ENCODE measurements at places on chromosomes 2 and 18.

DNA sequence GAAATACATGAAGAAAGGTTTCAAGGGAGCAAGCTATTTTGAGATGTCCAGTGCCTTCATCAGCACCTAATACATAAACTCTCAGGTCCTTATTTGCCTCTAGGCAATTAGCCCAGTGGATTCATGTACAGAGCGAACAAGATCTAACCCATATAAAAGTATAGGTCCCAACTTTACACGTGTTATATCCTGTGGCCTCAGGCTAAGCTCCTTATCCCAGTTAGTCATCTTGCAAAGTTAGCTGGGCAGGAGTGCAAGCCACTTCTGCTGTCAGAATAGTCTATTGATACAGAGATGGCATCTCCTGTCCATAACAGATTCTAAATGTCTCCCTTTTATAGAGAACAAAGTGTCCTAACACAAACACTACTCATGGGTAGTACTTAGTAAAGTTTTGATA lies 203.9 kb upstream of the PIK3C3 start:
- no peak for DNase-seq

DNA sequence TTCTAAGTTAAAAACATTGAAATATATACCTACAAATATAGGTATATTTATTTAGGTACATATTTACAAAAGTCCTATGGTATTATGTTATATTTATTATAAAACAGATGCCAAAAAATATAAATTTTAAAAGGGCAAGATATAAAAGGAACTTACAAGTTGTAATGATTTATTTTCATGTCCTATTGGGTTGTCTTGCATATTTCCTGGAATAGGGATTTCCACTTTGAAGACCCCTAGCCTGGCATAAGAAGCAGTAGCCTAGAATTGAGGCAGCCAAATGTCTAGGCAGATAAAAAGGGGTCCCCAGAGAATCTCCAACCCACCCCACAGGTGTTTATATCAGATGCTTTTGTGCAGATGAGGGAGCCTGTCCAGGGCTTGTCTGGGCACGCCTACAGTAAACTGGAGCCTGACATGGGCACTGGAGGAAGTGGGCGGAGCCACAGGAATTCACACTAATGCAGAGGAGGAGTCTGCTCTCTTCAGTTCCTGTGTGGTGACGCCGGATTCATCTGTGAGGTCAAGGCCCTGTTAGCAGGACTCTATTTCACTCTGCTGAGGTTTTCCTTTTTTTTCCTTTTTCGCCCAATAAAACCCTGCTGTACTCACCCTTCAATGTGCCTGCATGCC lies 1088.9 kb upstream of the PIK3C3 start:
- DNase-seq: no peak

DNA sequence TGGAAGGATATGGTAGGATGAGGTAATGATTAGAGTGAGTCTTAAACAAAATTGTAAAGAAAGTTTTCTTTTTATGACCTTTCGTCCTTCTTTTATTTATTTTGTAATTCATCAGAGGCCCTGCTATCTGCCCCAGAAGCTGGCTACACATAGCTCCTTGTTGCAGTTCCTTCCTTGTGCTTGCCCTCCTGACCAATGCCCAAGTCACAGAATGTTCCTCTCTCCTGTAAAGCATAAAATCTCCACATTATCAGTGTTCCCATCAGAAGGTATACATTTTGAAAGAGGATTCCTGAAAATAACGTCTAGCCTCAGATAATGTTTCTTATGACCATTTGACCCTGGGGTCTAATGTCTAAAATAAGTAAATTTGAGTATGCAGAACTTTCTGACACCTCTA lies 78.3 kb downstream of the RND3 start:
- DNase-seq: no peak

DNA sequence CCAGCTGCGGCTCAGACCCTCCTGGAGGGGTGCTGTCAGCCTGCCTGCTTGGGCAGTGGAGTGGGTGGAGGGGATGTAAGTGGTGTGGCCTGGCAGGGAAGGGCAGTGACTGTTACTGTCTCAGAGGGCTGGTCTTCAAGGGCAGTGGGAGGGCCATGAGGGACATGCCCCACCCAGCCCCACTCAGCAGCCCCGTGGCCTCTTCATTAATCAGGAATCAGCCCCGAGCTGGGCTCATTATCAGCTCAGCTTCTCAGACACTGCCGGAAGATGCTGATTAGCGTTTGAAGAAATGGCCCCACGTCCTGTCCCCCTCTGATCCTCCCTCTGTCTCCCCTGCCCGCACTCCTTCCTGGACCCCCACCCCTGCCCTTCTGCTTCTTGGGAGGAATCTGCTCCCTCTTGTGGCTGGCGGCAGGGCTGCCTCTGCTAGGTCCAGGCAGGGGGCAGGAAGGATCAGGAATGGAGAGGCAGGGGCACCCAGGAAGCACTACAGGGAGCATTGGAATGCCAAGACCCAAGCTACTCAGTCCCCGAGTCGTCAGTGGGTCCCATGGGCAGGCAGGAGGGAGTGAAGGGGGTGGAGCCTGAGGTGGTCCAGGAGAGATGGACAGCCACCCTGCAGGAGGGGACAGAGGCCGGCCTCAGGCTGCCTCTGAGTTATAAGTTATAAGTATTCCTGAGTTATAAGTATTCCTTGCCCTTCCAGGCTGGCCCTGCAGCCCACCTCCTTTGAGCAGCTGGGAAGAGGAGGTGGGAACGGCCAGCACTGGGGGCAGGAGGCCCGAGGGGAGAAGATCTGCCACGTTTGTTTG lies 7.0 kb downstream of the ASIC4 start:
- DNase-seq: no peak

DNA sequence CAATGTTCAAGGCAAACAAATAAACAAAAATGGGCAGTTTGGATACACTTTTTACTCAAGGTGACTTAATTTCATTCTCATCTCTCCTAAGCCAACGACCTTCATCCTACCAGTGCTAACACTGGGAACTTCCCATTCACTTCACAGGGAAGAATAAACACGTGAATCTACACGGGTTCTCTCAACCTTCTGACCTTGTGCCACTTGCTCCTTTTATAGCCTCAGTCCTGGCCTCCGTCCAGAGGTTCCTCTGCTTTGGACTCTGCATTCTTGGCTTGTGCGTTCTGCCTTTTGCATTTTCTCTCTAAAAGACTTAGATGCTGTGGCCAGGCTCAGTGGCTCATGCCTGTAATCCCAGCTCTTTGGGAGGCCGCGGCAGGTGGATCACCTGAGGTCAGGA lies 13.8 kb downstream of the ZNF2 start:
- DNase-seq: no peak

- DNase-seq: peak; percentile 21
These were observed 762 bp upstream of the GAD1 start for GRCh38 chr2:170815746-170816503.

DNA sequence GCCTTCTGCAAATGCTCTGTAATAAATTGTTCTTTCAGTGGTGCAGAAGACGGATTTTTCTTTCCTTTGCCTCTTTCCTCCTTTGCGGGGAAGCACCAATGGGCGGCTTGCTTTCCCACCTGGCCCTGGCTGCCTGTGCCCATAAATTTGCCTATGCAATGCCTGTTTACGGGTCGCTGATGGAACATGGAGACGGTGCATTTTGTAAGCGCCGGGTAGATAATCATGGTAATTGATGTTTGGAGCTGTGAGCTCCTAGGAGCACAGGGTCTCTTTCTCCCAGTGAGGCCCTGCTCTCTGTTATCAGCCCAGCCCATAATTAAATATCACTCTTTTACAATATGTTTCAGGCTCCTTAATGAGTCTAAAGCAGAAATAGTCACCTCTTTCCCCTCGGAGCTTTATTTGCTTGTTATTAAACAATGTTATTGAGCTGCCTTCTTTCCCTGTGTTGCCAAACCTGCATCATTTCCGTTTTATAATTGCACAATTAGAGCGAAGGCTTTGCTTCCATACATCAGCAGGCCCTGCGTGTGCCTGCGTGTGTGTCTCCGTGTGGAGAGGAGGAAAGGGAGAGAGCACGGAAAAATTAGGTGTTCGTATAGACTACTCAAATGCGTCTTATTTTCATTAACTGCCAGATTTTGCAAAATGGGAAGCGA lies 437.4 kb upstream of the POU3F3 start:
- DNase-seq: no peak

DNA sequence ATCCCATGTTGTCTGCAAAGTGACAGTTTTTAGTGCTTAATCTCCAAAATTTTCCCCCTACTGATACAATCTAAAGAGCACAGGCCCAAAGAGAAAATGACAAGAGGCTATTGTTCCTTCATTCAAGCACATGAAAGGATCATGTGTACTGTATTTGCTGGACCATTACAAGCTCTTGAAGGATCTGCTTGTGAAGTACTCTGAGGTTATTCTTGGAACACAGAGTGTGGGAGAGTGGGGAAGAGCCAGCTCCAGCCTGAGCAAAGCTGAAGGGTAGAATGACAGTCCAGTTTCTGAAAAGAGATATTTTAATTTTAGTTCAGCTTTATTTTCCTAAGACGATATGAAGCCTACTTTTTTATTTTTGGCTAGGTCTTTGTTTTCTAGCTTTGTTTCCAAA lies 112.2 kb downstream of the GALNT3 start:
- DNase-seq: no peak

DNA sequence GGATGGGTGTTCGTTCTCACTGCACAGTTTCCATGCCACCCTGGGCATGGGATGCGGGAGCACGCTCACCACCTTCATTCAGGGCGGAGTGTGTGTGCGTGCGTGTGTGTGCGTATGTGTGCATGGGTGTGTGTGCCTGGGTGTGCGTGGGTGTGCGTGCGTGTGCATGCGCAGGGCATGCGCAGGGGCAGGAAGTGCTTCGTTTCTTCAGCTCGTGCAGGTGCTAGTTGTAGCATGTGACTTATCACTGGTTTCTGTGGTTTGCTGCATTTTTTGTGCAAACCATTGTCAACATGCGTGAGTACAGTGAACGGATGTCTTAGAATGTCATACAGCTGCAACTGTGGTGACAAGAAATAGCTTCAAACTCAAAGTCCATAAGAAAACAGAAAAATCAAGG lies 179.5 kb downstream of the PTGR3 start:
- DNase-seq: no peak

- no peak for DNase-seq
These were observed 159.3 kb downstream of the CYRIA start for GRCh38 chr2:16506366-16506765.

DNA sequence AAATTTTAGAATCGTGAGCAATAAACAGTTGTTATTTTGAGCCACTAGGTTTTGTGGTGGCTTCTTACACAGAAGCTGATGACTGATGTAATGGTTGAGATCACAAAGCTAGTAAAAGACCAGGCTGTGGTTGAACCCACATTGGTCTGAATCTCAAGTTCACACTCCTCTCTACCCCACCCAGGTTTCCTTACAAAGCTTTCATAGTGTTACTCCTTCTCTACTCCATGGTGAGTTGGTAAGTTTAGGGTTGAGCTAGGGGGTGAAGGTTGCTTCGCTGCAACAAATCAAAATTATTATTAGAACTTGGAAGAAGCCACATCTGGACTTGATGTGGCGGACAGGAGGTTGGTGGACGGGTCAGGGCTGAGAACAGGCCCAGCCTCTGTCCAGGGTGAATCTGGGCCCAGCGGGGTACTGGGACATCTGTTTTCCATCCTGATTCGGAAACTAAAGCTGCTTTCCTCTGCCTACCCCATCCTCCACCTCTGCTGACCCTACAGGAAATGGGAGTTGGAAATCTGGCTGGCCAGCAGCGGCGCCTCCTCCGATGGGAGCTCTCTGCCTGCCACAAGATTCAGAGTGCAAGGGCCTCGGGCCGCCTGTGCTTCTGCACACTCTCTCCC lies 86.3 kb downstream of the ZFP36L2 start:
- DNase-seq: no peak

DNA sequence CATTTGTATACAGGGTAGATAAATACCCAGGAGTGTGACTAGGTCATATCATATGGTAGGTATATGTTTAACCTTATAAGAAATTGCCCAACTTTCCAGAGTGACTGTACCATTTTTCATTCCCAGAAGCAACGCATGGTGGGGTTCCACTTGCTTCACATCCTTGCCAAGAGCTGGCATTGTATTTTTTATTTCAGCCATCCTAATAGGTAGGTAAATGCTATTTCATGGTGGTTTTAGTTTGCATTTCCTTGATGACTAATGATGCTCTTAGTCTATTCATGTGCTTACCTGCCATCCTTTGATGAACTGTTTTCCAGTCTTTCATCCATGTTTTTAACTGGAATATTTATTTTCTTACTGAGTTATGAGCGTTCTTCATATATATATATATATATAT lies 51.9 kb downstream of the MAP4K3 start:
- no peak for DNase-seq

DNA sequence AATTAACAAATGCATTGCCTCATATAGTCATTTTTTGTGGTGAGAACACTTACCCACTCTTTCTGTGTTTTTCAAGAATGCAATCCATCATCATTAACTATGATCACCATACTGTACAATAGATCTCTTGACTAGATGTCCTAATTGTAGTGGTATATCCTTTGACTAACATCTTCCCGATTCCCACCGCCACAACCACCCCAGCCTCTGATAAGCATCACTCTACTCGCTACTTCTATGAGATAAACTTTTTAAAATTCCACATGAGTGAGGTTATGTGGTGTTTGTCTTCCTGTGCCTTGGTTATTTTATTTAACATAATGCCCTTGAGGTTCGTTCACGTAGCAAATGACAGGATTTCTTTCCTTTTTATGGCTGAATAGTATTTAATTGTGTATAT lies 6.6 kb downstream of the VWA3B start:
- no peak for DNase-seq

GRCh38 chr2:211391189-211391567 lies 834.8 kb downstream of the CPS1 start:
- no peak for DNase-seq

DNA sequence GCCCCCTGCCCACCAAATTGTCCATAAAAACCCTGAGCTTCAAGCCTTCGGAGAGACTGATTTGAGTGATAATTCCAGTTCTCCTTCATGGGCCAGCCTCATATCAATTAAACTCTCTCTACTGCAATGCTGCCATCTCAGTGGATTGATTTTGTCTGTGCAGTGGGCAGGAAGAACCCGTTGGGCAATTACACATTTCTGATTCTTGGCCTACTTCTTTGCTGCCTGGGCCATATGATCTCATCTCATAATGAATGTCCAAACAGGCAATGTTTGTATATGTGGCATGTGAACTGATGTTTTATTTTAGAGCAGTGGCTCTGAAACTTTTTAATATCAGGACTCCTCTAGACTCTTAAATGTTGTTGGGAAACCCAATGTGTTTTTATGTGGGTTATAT lies 101.2 kb upstream of the SLC38A11 start:
- DNase-seq: no peak

DNA sequence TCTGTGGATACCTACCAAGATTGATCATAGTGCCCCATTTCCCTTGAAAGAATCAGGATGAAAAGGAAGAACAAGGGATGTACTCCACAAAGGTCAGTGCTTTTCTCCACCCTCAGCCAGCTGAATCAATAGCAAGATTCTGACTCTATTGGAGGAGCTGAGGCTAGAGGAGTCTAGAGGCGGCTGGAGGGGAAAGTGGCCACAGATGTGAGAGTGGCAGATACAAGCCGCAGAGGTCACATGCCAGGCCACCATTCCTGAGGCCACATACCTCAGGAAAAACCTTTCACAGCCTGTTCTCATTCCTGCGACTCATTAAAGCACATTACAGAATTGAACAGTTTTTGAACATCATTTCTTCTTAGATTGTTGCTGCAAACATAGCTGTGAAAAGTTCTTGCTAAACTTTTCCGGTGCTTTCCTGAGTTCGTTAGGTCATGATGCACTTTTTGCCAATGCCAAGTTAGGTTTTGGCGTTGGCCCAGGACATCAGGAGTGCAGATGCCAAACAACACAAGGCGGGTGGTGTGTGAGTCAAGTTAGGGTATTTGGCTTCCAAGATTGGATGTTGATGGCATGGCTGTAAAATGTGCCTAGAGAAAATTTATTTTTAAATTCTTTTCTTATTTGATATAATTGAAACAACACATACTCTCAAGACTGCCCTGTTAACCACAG lies 160.7 kb upstream of the SP5 start:
- DNase-seq: no peak

GRCh38 chr2:190837420-190837819 lies 43.2 kb upstream of the GLS start:
- no peak for DNase-seq

Data from stimulated activated CD8-positive, alpha-beta memory T cell treated with anti-CD3 and anti-CD28 coated beads, Interleukin-2, amount 100 ng/mL, for 1 hour (primary cell).